ENCODE measurements at places on chromosomes 5 and 9. TPM values are rescaled to one million over a fixed set of nuclear protein-coding genes. Genes with fewer than 3 reads are reported as not detected.

DNA sequence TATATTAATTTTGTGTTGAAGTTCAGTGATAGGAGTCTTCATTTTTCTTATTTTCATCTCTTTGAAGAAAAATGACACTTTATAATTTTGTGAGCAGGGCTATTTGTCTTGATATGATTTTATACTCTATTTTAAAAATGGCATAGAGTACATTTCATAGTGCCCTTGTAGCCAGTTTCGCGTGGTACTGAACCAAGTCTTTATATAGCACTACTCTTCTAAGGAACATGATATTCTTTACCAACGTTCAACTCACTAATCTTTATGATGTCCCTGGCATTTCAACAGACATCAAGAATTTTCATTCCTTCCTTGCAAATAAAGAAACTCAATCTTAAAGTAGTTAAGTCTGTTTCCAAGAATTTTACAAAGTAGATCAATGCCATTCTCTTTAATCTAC is 41.5 kb upstream of the HOMER1 start:
- H3K27ac ChIP-seq: no peak overlapping the region
- no peaks in the 10 kb centered on the region for H3K27me3 ChIP-seq
- H3K4me3 ChIP-seq: no peak overlapping the region
- DNase-seq: no peak
- peaks cover 2% of the 10 kb centered on the region for H3K4me1 ChIP-seq
- no peaks in the 10 kb centered on the region for H3K36me3 ChIP-seq

DNA sequence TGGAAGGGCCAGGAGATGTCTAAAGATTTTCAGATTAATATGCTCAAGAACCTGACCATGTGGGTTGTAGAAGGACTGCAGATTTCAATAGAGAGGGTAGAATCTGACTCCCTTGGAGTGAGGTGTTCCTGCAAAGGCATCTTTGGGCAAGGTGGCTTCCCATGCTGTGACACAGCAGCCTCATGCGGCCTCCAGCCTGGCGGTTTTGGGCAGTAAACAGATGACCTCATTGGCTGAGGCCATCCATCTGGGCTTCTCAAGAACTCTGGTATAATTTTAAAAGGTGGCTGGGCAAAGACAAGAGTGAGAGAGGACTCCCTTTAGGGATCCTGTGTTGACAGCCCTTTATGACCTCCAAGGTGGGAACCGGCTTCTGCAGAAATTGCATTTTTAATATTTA is 90.3 kb upstream of the ERCC6L2 start:
- DNase-seq: no peak
- H3K36me3 ChIP-seq: no peaks in the 10 kb centered on the region
- H3K4me3 ChIP-seq: no peak overlapping the region
- H3K4me1 ChIP-seq: peaks cover 7% of the 10 kb centered on the region

DNA sequence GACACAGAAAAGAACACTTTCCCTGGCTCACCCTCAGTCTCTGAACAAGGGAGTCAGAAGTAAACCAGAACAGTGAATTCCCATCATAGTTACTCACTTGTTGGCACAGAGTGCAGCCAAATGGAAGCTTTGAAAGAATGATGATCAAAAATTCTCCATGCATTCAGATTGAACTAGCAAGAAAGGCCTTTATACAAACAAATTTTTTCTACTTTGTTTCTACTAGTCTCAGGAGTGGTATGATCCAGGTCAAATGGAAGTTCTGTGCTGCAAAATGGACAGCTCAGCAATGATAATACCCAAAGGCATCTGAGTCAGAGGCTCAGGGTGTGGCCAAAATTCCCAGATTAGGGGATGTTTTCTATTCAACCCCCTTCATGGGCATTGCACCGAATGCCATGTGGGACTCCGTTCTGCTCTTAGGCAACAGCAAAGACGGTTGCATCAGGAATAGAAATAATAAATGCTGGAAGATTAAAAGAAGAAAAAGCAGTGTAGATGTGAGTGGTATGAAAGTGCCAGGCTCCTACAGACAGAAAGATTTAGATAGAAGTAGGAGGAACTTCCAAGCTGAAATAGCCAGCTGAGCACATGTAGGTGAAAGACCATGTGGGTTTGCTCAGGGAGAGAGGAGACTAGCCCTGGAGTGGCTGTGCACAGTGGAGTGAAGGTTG is 24.0 kb upstream of the ASPN start:
- no peaks in the 10 kb centered on the region for H3K36me3 ChIP-seq
- H3K4me3 ChIP-seq: no peak overlapping the region
- peaks cover 42% of the 10 kb centered on the region for H3K4me1 ChIP-seq

DNA sequence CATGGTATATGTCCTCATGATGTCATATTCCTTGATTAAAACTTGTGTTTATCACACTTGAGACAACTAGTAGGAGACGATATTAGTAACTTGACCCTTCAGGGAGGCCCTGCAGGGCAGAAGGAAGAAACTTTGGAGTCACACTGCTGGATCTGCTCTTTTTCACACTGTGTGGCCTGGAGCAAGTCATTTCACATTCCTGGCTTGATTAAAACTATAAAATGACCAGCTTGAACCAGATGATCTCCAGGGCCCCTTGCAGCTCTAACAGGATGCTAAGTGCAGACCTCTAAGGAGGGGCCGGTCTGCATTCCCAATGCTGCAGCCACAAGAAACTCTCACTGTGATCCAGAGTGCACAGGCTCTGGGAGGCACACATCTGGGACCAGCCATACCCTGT is 146.4 kb upstream of the ZNF366 start:
- H3K36me3 ChIP-seq: no peaks in the 10 kb centered on the region
- peaks cover 10% of the 10 kb centered on the region for H3K4me1 ChIP-seq
- no peak overlapping the region for H3K27ac ChIP-seq
- H3K4me3 ChIP-seq: no peak overlapping the region

TSSK1B gene
- polyA plus RNA-seq: not detected

ZCCHC9 gene
- 24.5 TPM for polyA plus RNA-seq
